GM04503 (cell line): ENCODE measurements at places on chromosomes 3 and 15.
A peak's percentile ranks its signal among the peaks of the same experiment; 100 is the strongest.

DNA sequence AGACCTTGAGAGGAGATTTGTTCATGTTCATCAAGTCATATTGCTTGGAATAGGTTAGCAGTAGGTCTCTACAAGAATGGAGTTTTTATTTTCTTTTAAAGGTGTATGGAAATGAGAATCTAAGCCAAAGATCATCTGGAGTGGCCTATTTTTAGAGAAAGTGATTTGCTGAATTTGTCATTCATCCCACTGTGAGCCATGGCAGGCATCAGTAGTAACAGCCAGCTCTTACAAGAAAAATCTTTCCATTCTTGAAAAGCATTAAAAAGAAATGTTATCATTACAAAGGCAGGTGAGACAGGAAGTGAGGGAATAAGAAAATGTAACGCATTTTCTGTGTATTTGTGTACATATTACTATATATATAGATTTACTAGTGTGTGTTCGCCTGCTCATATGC is 29.6 kb downstream of the STAC start:
- DNase-seq: no peak

GRCh38 chr3:38029400-38030125 is at the start of gene PLCD1:
Gene PLCD1 (minus strand): TSS chr3:38029642. CDS start chr3:38029539, 103 bp downstream.
- DNase-seq: no peak

GRCh38 chr3:70180664-70181063 is 131.8 kb downstream of the MDFIC2 start:
- DNase-seq: no peak

GRCh38 chr15:49675041-49675440 is 54.2 kb downstream of the DTWD1 start:
- peak; percentile 88 for DNase-seq

DNA sequence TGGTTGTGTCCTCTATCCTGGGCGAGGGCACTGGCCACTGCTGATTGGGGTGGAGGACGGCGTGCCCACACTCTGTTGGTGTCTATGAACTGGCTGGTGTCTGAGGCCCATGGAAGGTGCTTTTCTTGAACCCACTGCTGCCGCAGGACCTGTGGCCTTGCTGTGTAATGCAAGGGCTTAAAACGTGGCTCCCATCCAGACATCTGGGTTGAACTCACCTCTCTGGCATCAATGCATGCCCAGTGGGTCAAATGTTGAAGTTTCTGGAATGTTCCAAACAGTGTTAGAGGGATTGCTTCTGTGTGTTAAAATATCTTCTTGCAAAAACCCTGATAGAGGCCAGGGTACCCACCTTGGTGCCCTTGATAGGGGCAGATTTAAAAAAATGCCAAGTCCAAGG is 42.6 kb downstream of the FAM3D start:
- no peak for DNase-seq

GRCh38 chr3:73805435-73805834 is 180.7 kb upstream of the PDZRN3 start:
- DNase-seq: no peak

DNA sequence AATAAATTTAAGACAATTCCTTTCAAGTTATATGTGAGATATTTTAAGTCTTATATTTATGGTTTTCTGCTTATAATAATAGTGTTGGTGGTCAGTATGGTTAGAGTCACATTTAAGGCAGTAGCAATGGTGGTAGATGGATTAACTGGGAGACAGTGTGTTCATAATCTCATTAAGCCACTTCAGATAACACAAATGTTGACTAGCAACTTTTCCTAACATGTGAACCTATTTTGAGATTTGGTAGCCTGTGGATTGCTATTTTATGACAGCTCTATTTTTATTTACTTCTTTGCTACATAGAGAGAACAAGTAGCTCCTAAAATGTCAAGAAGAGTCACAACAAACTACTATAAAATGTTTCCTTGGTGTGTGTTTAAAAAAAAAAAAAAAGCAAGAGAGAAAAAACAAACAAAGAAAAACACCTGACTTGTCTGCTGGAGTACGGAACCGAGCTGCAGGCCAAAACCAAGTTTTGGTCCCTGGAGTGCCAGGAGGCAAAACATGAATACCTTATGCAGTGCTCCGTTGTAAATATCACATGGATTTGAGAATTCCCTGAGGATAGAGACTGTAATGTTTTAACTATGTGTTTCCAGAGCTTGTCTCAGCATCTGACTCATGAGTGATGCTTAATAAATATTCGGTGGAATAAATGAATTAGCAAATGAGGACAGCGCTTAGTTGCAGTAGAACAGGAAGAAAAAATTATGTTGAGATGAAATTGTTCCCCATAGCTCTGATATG is 457.1 kb upstream of the ROBO2 start:
- DNase-seq: no peak

GRCh38 chr3:25513642-25514266 is 85.7 kb downstream of the RARB start:
- no peak for DNase-seq

GRCh38 chr15:57251308-57251707 is 125.0 kb upstream of the CGNL1 start:
- no peak for DNase-seq

DNA sequence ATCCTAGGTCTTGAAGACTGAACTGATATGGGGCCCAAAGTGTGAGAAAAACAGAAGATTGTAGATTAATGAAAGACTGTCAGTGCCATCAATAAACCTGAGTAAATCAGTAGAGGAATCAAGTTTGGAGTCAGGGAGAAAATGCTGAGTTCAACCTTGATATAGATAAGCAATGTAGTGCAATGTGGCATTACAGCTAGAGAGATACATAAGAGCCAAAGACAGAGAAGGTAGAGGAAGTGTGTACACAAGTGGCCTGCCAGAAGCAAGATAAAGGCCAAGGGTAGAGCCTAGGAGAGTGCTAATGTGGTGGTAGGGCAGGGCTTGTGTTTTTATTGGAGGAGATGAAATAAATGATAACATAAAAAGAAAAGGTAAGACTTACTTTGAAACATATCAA is 26.0 kb upstream of the EID1 start:
- no peak for DNase-seq

- DNase-seq: no peak
These were observed 457.7 kb downstream of the EPHA3 start for GRCh38 chr3:89565098-89565497.

DNA sequence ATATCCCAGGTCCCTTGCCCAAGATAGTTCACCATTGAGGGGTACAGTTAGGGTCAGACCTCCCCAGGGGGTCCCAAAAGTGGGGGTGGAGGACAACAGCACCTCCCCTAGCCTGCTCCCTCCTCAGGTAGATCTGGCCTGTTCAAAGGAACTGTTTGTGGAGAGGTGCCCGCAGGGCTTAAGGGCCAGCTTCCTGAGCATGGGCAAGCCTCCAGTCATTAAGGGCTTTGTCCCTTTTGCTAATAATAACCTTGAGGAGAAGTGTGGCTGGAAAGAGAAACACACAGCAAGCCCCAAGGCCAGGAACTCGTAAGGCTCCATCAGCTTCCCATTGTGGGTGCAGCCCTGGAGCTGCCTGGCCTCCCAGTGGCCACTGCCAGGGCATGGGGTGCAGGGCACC is 47.4 kb downstream of the ISG20 start:
- DNase-seq: no peak

DNA sequence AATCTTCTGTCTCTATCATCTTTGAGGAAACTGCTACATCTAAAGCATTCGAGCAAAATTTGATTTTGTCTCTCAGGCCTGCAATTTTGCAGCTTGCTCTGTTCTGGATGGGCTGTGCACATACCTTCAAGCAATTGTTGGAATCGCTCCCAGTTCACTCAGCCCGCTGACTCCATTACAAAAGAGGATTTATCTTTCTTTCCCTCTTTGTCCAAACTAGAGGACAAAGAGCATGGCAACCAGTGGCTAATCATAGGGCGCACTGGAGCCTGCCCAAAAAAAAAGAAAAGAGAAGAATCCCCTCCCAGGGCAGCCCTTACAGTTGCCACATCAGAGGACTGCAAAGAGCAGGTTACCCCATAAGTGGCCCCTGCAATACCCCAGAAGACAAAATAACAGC is 49.0 kb upstream of the DUT start:
- DNase-seq: no peak

- DNase-seq: no peak
These were observed 234.2 kb upstream of the UMPS start for GRCh38 chr3:124496061-124496460.

GRCh38 chr15:68578980-68579935 is at the start of gene CORO2B:
Gene CORO2B (plus strand): TSS chr15:68578993. CDS start chr15:68579263, 270 bp downstream.
- DNase-seq: no peak

- no peak for DNase-seq
These were observed 279.1 kb upstream of the ICE2 start for GRCh38 chr15:60757831-60758570.

GRCh38 chr3:195047536-195047935 is 223.4 kb downstream of the XXYLT1 start:
- no peak for DNase-seq

DNA sequence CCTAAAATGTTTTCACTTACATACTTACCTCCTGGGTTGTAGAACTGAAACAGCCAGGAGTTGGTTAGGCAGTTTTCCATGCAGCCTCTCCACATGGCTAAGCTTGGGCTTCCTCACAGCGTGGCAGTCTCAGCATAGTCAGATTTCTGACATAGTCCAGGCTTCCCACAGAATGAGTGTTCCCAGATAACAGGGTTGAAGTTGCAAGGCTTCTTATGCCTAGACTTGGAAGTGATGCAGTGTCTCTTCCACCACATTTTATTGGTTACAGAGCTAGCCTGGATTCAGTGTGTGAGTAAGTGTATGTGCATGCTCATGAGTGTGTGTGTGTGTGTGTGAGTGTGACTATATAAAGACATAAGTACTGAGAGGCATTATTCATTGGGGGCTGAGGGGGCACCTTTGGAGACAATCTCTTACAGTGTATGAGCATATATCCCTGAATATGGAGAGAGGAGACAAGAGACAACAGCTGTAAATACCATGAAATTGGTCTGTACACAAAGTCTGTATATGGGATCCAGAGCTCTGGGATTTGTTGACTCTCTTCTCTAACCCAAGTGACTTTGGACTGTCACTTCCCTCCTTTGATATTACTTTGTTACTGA is 78.1 kb downstream of the ZNF621 start:
- no peak for DNase-seq

DNA sequence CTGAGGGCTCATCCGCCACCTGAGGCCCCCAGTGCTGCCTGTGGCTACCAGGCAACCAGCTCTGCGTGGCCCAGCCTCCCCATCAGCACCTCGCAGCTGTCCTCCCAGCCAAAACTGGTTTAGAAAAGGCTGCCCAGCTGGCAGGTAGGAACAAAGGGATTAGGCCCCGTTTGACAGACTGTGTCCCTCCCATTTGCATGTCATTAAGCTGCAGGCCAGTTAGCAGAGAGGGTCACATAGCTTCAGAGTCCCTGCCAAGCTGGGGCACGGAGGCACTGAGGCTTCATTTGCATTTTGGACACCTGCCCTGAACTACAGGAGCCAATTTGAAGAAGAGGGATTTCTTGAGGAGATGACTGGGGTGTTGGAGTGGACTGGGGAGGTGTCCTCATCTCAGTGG is 177.9 kb downstream of the TLE3 start:
- DNase-seq: no peak

DNA sequence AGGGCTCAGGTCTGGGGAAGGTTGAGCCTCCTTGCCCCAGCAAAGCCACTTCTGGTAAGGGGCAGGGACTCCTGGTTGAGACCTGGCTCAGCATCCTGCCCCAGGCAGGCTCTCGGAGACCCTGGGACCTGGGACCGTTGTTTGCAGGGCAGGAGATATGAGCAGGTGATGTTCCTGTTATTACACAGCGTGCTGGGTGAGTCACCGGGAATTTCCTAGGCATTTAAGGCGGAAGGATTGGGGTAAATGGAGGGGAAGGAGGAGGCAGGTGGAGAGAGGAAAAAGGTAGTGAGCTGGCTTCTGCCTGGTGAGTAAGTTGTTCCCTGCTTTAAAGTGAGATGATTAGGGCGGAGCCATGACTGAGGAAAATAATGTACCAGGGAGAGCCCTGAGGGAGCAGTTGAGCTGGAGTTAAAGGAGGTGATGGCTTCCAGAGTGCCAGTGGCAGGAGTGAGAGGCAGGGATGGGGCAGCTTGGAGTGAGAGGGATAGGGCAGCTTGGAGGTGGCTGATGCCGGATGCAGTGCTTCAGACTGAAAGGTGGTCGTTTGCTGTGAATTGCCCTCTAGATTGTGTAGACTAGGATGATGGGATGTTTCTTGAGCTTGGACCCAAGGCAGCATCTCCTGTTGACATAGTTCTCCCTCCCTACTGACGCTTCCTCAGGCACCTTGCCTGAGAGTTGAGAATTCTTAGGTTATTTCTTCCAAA is 79.4 kb downstream of the AAGAB start:
- no peak for DNase-seq

GRCh38 chr15:85793641-85794597 is 806 bp downstream of the KLHL25 start:
- DNase-seq: no peak

DNA sequence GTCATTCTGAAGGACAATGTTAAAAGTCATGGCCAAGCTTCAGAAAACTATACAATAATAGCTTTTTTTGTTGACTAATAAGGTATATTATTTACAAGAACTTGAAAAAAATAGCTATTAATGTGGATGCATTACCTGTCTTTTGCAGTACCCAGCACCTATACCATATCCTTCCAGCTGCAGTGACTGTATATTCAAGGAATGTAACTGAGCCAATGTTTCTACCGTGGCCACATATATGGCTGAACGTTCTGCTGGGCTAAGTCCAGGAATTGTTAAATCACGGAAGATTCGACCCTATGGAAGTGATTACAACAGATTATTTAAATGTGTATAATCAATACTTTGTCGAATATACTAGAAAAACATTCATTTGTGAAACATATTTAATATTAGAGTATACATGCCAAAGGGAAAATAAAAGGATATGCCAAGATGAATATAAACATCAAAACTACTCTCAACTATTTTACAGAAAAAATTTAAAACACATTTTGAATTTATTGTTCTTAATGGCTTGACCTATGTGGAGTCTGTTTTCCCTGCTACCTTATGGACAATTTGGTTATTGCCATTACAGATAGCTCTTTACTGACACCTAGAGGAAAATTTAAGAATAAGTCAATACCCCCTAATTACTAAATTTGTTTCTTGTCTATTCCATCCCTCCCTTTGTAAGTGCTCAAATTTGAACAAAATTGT is 17.6 kb downstream of the ACAD11 start:
- no peak for DNase-seq

GRCh38 chr3:51637941-51638471 is 33.0 kb upstream of the TEX264 start:
- DNase-seq: no peak

DNA sequence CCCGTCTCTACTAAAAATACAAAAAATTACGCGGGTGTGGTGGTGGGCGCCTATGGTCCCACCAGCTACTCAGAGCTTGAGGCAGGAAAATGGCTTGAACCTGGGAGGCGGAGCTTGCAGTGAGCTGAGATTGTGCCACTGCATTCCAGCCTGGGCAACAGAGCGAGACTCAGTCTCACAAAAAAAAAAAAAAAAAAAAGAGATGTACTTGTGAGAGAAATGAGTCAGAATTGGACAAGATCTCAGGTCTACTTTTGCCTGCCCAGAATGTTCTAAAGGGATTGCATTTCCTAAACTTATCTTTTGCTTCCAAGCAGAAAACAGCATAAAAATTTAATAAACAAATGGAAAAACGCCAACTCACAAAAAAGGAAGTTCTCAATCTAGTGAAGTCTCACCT is 167.5 kb downstream of the NR2F2 start:
- DNase-seq: no peak
